ENCODE measurements at places on chromosomes 3 and 15. TPM values are rescaled to one million over a fixed set of nuclear protein-coding genes. Genes with fewer than 3 reads are reported as not detected.

DNA sequence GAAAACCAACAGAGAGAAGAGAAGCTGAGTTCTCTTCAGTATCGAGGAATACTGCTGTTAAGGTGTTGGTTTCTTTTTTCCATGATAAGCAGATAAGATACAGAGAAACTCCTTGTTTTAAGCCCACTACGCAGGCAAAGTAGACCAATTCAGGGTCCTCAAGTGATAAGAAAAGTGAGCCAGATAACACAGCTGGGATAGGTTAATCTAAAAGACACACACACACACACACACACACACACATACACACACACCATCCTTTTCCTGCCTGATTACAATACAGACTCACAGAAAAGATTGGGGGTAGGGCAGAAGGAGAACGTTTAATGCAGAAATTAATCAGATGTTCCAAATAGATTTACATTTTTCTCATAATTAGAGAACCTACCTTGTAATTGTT, 6.5 kb upstream of the PHLDB2 start:
- H3K4me3 ChIP-seq, result no peak overlapping the region
- H3K27ac ChIP-seq, result no peak overlapping the region
- no peaks in the 10 kb centered on the region for H3K36me3 ChIP-seq
- DNase-seq, result no peak
- peaks cover 6% of the 10 kb centered on the region for H3K4me1 ChIP-seq

DNA sequence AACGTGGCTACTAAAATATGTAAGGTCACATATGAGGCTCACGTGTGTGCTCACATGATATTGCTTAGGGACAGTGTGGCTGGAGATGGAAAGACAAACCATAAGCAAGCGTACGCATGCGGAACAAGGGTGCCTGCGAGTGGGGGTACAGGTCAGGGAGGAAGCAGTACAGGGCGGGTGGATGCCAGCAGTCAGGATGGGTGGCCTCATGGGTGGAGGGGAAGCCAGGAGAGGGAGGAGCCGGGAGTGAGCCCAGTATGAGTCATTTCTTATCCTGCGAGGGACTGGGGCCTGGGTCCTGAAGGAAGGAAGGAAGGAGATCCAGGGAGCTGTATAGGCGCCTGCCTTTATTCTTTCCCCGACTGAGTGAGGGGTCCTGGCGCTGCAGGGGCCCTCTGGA, 42.0 kb upstream of the CGNL1 start:
- H3K4me3 ChIP-seq, result no peak overlapping the region
- H3K4me1 ChIP-seq, result peaks cover 5% of the 10 kb centered on the region
- H3K36me3 ChIP-seq, result no peaks in the 10 kb centered on the region

- DNase-seq, result no peak
- peaks cover 24% of the 10 kb centered on the region for H3K4me1 ChIP-seq
- H3K27ac ChIP-seq, result no peak overlapping the region
Observed at GRCh38 chr15:81165535-81165934, 31.1 kb upstream of the IL16 start.

CNTN4 gene
- total RNA-seq, result not detected

ST3GAL6 gene
- total RNA-seq, result 0.44 TPM

GRCh38 chr15:40477642-40478327, 7.0 kb downstream of the CHST14 start:
- no peak for DNase-seq
- no peak overlapping the region for H3K4me3 ChIP-seq
- H3K27me3 ChIP-seq, result peaks cover 45% of the 10 kb centered on the region
- no peaks in the 10 kb centered on the region for H3K36me3 ChIP-seq
- no peak overlapping the region for H3K27ac ChIP-seq

SH2D7 gene
- not detected for total RNA-seq

USP50 gene
- not detected for total RNA-seq

PAQR5 gene
- not detected for total RNA-seq

DNA sequence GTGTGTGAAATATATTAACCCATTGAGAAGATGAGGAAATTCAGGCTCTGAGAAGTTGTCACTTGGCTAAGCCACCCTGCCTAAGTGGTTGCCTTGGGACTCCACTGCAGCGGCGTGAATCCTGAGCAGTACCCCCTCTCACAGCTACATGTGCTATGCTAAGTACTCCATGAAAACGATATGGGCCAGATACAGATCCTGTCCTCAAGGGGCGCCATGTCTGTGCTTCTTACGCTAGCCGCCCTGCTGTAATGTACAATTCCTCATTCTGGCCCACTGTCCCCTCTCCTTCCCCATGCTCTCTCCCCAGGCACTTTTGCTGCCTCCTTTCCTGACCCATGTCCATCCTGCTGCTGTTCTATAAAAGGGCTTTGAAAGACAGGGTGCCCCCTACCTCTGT, 140.3 kb downstream of the FEZF2 start:
- H3K27ac ChIP-seq, result no peak overlapping the region
- H3K4me1 ChIP-seq, result peaks cover 4% of the 10 kb centered on the region
- no peak for DNase-seq
- no peaks in the 10 kb centered on the region for H3K27me3 ChIP-seq

DNA sequence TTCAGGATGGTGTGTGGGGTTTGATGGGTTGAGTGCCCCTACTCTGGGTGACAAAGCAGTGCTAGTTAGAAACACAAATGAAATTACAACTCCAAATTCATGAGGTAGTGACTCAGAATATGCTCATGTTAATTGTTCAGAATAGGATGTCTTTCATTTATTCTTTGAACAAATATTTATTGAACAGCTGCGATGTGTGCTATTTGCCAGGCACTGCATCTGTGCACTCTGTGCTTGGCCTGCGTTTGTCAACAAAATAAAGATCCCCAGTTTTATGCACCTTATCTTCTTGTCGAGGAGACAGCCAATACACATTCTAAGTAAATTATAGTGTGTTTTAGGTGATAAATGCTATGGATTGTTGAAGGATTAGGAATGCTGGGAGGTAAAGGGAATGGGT, 27.3 kb downstream of the MED12L start:
- H3K27ac ChIP-seq, result no peak overlapping the region
- peaks cover 2% of the 10 kb centered on the region for H3K4me1 ChIP-seq
- peaks cover 22% of the 10 kb centered on the region for H3K27me3 ChIP-seq
- H3K36me3 ChIP-seq, result no peaks in the 10 kb centered on the region
- H3K4me3 ChIP-seq, result no peak overlapping the region

GOLGA6L10 gene
- 0.71 TPM for total RNA-seq

DNA sequence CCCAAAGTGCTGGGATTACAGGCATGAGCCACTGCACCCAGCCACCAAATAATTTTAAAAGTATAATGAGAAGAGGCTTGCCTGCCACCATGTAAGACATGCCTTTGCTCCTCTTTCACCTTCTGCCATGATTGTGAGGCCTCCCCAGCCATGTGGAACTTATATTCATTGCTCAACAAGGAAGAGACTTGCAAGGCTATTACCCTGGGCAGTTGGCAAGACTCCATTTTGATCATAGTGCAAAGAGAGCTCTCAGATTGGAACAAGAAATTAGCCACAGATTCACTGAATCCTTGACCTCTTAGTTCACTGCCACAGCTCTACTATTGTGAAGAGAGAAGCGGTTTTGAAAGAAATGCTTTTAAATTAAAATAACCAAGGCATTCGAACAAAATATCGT, 6.1 kb downstream of the SCAP start:
- H3K27me3 ChIP-seq, result no peaks in the 10 kb centered on the region
- no peak overlapping the region for H3K27ac ChIP-seq
- H3K4me3 ChIP-seq, result no peak overlapping the region
- DNase-seq, result no peak
- H3K36me3 ChIP-seq, result peaks cover 45% of the 10 kb centered on the region
- peaks cover 18% of the 10 kb centered on the region for H3K4me1 ChIP-seq

DNA sequence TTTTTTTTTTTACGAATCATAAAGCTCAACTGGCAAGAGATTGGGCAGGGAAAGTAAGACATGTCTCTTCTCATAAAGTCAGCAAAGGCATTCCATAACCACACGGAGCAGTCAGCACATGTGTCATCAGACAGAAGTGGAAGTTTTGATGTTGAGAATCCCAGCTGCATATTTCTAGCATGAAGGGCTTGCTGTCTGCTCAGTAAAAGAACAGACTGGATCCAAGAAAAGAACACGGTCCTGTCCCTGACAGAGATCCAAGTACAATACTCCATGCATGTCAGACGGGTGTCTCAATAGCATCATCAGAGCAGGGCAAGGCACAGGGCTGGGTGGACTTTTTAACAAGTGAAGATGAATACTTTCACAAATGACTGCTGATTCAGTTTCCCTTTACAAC, 38.2 kb downstream of the ABI3BP start:
- no peak for DNase-seq
- H3K27me3 ChIP-seq, result no peaks in the 10 kb centered on the region
- no peak overlapping the region for H3K4me3 ChIP-seq
- H3K27ac ChIP-seq, result no peak overlapping the region
- no peaks in the 10 kb centered on the region for H3K4me1 ChIP-seq

DNA sequence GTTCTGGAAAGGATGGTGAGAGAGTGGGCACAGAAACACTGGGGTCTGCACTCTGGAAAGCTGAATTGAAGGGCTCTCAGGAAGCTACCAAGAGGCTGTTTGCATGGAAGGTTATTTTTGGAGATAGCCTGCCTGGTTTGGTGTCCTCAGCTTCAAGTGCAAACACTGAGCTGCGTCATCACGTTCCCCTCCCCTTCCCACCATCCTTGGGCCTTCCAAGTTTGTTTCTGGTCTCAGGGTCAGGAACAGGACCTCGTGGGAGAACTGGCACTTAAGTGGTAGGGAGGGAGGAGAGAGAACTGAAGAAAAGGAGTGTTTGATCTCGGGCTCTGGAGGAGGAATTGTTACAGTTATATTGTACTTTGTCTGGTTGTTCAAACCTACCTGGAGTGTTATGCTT, 10.6 kb downstream of the ST6GAL1 start:
- no peak for DNase-seq
- no peaks in the 10 kb centered on the region for H3K27me3 ChIP-seq
- peaks cover 34% of the 10 kb centered on the region for H3K4me1 ChIP-seq
- H3K27ac ChIP-seq, result no peak overlapping the region

DNA sequence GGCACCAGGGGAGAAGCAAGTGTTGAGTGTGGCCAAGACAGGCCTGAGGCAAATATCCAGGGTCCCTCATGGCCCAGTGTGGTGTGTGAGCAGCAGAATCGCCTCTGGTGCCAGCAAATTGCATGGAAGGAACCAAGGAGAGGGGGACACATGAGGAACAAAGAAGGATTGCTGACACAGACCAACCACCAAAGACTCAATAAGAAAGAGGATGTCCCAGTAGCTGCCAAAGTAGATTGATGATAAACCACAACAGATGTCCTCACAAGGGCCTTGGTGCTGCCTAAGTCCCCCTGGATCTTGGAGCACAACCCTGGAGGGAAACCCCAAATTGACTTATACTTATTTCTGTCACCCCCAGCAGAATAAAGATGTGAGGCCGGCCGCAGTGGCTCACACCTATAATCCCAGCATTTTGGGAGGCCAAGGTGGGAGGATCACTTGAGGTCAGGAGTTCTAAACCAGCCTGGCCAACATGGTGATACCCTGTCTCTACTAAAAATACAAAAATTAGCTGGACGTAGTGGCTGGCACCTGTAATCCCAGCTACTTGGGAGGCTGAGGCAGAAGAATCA, 10.6 kb downstream of the SRGAP3 start:
- H3K27me3 ChIP-seq, result peaks cover 10% of the 10 kb centered on the region
- peaks cover 5% of the 10 kb centered on the region for H3K36me3 ChIP-seq
- DNase-seq, result no peak
- H3K27ac ChIP-seq, result no peak overlapping the region
- peaks cover 3% of the 10 kb centered on the region for H3K4me1 ChIP-seq

GRCh38 chr3:98786364-98787006, 23.3 kb downstream of the ST3GAL6 start:
- no peak overlapping the region for H3K27ac ChIP-seq
- no peak for DNase-seq
- H3K4me1 ChIP-seq, result peaks cover 34% of the 10 kb centered on the region
- peaks cover 2% of the 10 kb centered on the region for H3K27me3 ChIP-seq

DNA sequence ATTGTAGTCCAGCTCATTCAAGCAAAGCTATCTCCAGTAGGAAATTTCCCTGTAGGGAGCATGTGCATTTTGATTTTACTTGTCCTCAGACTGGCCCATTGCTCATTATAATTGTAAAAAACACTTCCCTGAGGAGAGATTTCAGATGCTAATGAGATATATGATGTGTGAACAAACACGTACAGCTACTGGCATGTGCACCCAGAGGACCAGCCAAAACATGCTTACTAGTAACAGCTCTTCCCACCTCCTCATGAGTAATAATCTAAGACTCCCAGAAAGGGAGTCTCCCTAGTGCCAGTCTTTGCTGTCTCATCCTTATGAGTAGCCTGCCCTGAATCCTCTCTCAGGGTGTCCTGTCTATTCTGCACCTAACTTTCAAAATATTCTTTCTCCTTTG, 43.4 kb downstream of the FBXO22 start:
- no peak for DNase-seq
- no peak overlapping the region for H3K4me3 ChIP-seq
- peaks cover 22% of the 10 kb centered on the region for H3K27me3 ChIP-seq
- no peaks in the 10 kb centered on the region for H3K36me3 ChIP-seq
- peaks cover 2% of the 10 kb centered on the region for H3K4me1 ChIP-seq

DNA sequence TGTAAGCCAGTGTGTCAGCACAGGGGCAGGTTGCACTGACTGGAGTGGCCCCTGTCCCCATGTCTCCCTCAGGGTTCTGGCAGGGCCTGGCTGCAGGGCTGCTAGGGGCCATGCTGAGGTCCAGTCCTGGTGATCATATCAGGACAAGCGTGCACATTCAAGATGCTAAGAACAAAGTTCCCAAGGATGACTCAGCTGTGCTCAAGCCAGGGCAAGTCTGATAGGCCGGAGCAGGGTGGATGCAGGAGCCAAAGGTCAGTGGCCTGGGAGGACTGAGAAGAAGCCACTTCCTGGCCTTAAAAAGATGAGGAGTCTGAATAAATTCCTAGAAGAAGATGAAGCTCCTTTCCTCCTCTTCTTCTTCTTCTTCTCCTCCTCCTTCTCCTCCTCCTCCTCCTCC, 353.2 kb downstream of the AGBL1 start:
- H3K4me3 ChIP-seq, result no peak overlapping the region
- no peaks in the 10 kb centered on the region for H3K36me3 ChIP-seq
- H3K27me3 ChIP-seq, result no peaks in the 10 kb centered on the region
- no peak overlapping the region for H3K27ac ChIP-seq
- H3K4me1 ChIP-seq, result peaks cover 1% of the 10 kb centered on the region

- H3K36me3 ChIP-seq, result no peaks in the 10 kb centered on the region
- no peak overlapping the region for H3K4me3 ChIP-seq
- no peak overlapping the region for H3K27ac ChIP-seq
- H3K4me1 ChIP-seq, result no peaks in the 10 kb centered on the region
- no peak for DNase-seq
Observed at GRCh38 chr15:77527164-77527778, 105.4 kb downstream of the LINGO1 start.

DNA sequence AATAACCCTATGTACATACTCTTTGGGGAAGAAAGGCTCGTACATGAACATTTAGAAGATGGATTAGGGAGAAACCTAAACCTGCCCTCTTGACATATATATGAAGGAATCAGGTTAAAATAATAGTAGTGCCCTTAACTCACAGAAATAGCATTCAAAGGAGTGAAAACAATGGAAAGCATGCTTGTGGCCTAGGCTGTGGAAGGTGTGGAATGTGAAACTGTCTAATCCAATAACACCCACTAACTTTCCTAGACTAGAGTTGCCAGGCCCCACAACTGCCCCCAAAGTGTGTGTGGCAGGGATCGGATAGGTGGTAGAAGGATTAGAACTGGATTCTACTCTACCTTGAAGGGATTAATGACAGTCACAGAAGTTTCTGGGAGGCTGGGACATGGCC, 317.4 kb upstream of the LRRFIP2 start:
- H3K4me1 ChIP-seq, result peaks cover 2% of the 10 kb centered on the region
- H3K27me3 ChIP-seq, result peaks cover 4% of the 10 kb centered on the region
- DNase-seq, result no peak
- no peak overlapping the region for H3K4me3 ChIP-seq
- H3K27ac ChIP-seq, result no peak overlapping the region

All from activated T-helper 2 cell treated with anti-CD3 and anti-CD28 coated beads, Interferon-gamma antibody, Interleukin-2, Interleukin-4, amounts not matched to agents 10 μg/mL and 5 μg/mL and 100 μg/mL, durations not matched to agents 14 hours and 24 hours and 36 hours (primary cell).